Stimulated activated memory B cell treated with anti-CD40 and anti-IgM and Interleukin-4, amounts not matched to agents 10 μg/mL and 1 μg/mL and 100 μg/mL, for 72 hours (primary cell): ENCODE measurements at places on chromosomes 11 and 22.
A peak's percentile ranks its signal among the peaks of the same experiment; 100 is the strongest.

DNA sequence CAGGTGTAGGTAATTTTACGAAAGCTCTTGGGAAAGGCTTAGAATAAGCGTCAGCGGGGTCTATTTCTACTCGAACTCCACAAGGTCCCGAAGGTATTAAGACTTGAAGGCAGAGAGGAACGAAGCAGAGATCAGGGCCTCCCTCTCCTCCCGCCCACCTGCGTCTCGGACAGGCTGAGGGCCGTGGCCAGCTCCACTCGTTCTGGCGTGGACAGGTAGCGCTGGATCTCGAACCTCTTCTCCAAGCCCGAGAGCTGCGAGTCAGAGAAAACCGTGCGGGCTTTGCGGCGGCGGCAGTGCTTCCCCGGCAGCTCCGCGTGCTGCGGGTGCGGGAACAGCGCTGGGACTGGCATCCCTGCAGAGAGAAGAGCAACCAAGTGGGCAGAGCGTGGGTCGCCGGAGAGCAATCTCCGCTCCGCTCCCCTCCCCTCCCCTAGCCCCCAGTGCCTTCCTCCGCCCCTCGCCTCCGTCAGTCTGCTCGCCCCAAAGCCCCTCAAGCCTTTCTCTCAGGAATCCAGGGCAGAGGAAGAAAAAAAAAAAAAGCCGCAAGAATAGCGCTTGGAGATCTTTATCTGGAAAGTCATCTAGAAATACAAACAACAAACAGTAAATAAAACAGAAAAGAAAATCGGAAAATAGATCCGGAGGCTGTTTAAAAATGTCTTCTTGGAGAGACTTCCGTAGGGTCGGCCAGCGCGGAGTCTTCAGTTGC, 2.4 kb downstream of the BSX start:
- no peak for ATAC-seq

DNA sequence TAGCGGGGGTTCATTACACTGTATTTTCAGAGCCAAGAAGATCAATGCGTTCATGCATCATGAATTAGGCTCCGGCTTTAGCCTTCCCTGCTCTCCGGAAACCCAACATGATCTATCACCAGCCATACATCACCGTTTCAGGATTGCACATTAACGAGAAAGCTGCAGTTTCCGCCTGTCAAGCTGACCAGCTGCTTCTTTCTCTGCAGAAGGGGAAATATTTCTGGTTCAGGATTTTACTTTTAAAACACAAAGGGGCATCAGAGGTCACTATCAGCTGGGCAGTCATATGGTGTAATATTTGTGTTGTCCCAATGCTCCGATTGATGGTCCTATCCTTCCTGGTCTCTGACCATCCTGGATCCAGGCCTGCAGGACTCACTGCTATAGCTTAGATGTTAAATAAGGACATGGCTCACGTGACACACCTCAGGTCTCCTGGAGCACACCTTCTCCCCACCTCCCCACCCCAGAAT, 21.4 kb upstream of the CADM1 start:
- ATAC-seq, result no peak

- peak; percentile 31 for ATAC-seq
Measured at GRCh38 chr22:47486569-47487312, 724.3 kb downstream of the TBC1D22A start.

DNA sequence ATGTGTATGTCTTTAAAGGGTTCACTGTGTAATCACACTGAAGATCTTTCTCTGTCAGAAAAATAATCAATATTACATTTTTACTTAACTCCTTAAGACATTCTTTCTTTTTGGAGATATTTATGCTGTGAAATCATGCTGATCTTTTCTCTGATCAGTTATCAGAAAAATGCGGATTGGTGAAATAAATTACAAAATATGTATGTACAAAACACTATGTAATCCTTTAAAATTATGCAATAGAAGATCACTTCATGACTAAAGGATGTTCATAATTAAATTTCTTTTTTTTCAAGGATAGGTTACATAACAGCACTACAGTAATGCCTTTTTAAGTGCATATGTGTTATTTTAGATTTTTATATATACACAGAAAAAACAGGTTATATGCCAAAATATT, 24.7 kb downstream of the BTBD10 start:
- no peak for ATAC-seq

- no peak for ATAC-seq
Measured at GRCh38 chr22:17868771-17869170, 94.5 kb upstream of the BID start.

DNA sequence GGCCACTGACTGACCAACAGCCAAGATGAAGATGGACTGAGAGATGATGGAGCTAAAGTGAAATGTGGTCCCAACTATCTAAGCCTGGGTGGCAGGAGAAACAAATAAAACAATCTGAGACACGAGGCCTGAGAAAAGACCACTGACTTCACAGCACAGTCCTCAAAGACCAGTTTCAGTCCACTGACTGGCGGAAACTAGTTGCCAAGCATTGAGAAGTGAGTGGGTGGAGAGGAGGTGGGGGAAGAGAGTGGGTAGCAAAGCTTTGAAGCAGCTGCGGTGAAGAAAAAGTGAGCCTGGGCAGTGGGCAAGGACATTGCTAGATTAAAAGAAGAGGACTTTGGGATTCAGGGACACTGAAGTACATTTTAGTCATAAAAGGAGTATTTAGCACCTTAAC, 1.9 kb downstream of the MS4A1 start:
- peak; percentile 55 for ATAC-seq

DNA sequence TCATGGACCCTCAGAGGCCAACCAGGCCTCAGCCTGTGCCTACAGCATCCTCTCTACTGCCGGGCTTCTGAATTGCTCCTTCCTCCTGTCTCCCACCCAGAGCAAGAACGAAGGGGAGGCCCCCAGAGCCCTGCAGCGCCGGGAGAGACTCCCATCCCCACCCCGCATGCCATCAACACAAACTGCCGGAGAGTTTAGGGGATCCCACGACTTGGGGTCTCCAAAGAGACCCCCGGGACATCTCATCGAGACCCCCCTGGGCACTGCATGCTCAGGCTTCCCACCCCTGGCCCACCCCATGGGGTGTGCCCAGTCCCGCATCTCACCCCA, 8.3 kb upstream of the CD81 start:
- ATAC-seq, result no peak

DNA sequence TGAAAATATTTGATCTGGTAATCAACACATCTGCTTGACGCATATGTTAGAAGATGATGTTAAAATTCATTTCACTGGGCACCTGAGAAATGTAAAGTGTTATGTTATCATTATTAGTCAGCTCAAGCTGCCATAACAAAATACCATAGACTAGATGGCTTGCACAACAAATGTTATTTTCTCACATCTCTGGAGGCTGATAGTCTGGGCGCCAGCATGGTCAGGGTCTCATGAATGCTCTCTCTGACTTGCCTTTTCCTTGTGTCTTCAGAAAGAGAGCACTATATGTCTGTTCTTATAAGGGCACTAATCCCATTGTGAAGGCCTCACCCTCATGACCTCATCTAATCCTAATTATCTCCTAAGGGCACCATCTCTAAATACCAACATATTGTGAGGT, 435.3 kb downstream of the NELL1 start:
- no peak for ATAC-seq
